Liver (tissue), 10 donors: ENCODE measurements at places on chromosomes 5 and 9.

- no peak for DNase-seq
Observed at GRCh38 chr9:99445920-99446319, 223.8 kb downstream of the SEC61B start.

GRCh38 chr5:137032929-137033328, 466.2 kb downstream of the SPOCK1 start:
- no peak for DNase-seq

DNA sequence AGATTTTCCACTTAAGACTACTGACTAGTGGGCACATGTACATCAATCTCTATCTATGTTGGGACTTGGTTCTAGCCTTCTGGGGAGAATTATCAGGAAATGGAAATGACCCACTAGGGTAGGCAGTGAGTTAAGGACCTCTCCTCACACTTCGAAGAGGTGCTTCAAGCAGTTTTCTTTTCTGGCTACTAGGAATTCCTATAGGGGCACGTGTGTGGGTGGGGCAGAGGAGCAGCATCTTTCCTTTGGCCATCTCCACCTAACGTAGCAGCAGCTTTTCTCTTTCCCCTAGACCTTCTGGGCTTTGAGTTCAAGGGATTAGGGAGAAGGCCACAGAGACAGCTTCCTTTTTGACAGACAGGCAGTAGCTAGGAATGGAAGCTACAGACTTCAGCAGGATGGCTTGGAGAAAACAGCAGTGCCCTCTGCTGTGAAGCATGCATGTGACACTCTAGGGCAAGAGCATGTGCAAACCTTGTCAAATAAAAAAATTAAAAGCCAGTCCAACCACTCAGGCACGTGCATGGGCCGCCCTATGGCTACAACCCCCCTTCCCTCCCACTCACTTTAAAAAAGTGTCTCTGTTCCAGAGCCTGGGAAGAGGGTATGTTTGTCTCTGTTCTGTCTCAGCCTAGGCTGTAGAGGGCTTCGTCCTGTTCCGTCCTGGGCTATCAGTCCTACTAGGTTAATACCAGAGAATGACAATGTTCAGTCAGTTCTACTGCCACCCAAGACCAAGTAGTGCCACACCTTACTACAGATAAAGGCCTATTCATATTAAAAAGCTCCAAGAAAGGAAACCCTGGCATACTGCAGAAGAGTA, 8.7 kb upstream of the GFRA3 start:
- DNase-seq: peak; percentile 44

- DNase-seq: no peak
Observed at GRCh38 chr9:36063804-36064447, 27.2 kb downstream of the RECK start.

GRCh38 chr9:77215874-77216273, 38.5 kb downstream of the VPS13A start:
- no peak for DNase-seq
